ENCODE measurements at places on chromosomes 7 and 10.
A peak's percentile ranks its signal among the peaks of the same experiment; 100 is the strongest.

DNA sequence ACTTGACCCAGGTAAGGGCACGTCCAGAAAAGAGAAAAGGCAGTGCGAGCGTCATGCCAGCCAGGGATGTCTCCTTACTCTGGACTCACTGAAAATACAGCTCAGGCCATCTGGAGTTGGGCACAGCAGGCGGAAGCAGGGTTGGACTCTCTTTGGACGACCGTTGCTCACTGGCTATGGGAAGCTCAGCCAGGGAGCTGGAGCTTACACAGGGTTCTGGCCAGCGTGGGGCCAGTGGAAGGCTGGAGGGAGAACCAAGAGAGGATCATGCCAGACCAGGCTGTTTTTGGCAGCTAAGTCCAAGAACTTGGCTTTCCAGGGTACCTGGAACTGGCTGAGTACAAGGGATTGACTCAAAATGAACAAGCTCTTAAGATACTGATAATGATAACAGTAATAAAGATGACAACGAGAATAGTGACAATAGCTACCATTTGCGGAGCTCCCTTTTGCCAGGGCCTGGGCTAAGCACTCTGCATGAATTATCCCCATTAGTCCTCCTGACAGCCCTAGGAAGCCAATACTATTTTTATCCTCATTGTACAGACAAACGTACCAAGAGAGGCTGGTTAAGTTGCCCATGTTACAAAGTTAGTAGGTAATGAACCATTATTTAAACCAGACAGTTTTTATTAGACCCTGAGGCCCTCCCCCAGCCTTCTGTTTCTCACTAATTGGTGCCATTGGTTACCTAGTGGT is 177.6 kb downstream of the PTPN20 start:
- no peak for DNase-seq

DNA sequence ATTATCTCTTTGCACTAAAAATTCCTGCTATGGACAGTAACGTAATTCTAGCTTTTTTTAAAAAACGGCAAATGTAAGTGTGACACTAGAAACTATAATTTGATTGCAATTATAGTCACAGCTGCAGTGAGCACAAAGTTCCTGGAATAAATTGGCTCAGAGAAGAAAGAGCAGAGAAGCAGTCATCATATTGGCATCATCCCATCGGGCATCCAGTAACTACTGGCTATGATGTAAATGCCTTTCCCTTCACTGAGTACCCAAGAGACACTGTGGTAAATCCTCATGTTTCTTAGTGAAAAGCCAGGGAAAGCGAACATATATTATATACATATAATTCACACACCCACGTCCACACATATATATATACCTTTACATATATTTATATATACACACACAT is 43.6 kb downstream of the PIP4K2A start:
- DNase-seq = no peak

DNA sequence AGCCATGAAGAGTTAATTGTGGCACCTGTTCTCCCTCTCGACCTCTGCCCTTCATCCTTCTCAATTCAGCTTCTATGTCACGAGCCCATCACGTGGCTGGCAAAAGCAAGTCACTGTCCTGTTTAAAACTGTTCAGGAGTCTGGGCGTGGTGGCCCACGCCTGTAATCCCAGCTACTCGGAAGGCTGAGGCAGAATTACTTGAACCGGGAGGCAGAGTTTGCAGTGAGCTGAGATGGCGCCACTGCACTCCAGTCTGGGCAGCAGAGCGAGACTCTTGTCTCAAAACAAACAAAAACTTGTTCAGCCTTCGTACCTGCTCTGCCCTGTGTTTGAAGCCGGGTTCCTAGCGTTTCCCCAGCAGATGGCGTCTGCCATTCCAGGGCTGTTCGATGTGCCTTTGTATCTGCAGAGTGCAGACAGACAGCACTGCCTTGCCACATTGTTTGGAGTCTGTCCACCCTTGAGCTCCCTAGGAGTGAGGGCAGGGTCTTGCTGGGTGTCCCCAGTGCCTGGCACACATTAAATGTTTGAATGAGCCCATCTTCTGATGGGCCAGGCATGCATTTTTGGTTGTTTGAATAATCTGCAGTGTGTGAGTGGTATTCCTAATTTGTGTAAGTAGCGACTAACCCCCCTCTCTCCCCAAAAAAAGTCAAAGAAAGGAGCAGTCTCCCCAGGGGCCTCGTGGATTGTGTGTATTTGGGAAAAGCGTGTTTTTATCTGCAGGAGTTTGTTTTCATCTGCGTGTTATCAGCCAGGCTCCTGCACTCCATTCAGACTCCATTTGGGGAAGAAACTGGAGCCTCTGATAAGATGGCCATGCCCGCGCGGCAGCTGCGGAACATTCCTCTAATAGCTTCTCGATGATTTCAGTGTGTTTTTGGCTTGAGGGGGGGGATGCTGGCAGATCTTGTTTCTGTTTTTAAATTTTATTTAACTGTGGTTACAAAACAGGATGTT is 61.2 kb downstream of the DNAJB6 start:
- DNase-seq = peak; percentile 57

GRCh38 chr10:104867966-104868598 is 227.0 kb downstream of the SORCS3 start:
- DNase-seq = no peak

Data from NCI-H1417 (cell line).